ENCODE measurements at places on chromosomes 11 and 22. TPM values are rescaled to one million over a fixed set of nuclear protein-coding genes. Genes with fewer than 3 reads are reported as not detected.

PRRG4 gene
- total RNA-seq: 2.1 TPM

KIF18A gene
- total RNA-seq: 0.41 TPM

SOX6 gene
- 1.7 TPM for total RNA-seq

OR51M1 gene
- not detected for total RNA-seq

C22orf42 gene
- total RNA-seq: not detected

SLC22A9 gene
- not detected for total RNA-seq

SULT4A1 gene
- total RNA-seq: 1.3 TPM

PPP2R5B gene
- 27.3 TPM for total RNA-seq

GGTLC3 gene
- total RNA-seq: not detected

MAPK8IP1 gene
- 10.5 TPM for total RNA-seq

CALCB gene
- 0.95 TPM for total RNA-seq

APOL3 gene
- 35.0 TPM for total RNA-seq

KIRREL3 gene
- total RNA-seq: 1.8 TPM

OR5A1 gene
- total RNA-seq: not detected

RIC3 gene
- total RNA-seq: 34.9 TPM

GLYATL2 gene
- total RNA-seq: not detected

CD248 gene
- 5.8 TPM for total RNA-seq

CALCA gene
- not detected for total RNA-seq

FGF4 gene
- total RNA-seq: not detected

CEND1 gene
- total RNA-seq: 1.8 TPM

XKR3 gene
- total RNA-seq: not detected

CCND1 gene
- total RNA-seq: 47.2 TPM

OSBP2 gene
- total RNA-seq: 2.5 TPM

KDM4D gene
- 0.55 TPM for total RNA-seq

TPCN2 gene
- 17.5 TPM for total RNA-seq

PGA3 gene
- not detected for total RNA-seq

IGF2 gene
- 36.5 TPM for total RNA-seq

TMPRSS6 gene
- total RNA-seq: not detected

KCNK7 gene
- total RNA-seq: not detected

OTOG gene
- total RNA-seq: not detected

KLHL35 gene
- total RNA-seq: 0.81 TPM

TTLL8 gene
- not detected for total RNA-seq

PRDX5 gene
- total RNA-seq: 179 TPM

RGL4 gene
- total RNA-seq: not detected

OR2D2 gene
- not detected for total RNA-seq
